Thoracic aorta (tissue), 2 donors: ENCODE measurements at places on chromosomes 16 and 17. TPM values are rescaled to one million over a fixed set of nuclear protein-coding genes. Genes with fewer than 3 reads are reported as not detected.

- no peak for DNase-seq
These were observed 95.9 kb downstream of the ABCC1 start for GRCh38 chr16:16045296-16045695.

GRCh38 chr16:535446-536405 is 8.2 kb downstream of the CAPN15 start:
- DNase-seq, result no peak

DNA sequence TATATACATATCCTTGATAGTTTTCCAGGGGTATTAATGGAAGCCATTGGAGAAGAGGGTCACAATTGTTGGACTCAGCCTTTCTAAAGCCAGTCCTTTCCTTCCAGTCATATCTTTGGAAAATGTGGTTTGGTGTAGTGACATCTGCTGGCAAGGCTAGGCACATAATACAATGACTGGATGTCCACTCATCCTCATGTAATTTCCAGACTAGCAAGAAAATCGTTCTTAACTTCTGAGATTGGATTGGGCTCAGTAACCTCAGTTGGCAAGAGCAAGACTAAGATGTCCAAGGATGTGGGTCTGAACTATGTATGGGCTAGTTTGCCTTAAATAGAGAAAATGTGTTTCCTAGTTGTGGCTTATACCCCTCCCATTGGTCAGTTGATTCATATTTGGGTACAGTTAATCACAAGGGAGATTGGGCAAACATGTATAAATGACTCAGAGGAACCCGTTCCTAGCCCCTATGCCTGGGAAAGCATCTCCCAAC is 8.7 kb upstream of the KAT7 start:
- DNase-seq, result no peak

DNA sequence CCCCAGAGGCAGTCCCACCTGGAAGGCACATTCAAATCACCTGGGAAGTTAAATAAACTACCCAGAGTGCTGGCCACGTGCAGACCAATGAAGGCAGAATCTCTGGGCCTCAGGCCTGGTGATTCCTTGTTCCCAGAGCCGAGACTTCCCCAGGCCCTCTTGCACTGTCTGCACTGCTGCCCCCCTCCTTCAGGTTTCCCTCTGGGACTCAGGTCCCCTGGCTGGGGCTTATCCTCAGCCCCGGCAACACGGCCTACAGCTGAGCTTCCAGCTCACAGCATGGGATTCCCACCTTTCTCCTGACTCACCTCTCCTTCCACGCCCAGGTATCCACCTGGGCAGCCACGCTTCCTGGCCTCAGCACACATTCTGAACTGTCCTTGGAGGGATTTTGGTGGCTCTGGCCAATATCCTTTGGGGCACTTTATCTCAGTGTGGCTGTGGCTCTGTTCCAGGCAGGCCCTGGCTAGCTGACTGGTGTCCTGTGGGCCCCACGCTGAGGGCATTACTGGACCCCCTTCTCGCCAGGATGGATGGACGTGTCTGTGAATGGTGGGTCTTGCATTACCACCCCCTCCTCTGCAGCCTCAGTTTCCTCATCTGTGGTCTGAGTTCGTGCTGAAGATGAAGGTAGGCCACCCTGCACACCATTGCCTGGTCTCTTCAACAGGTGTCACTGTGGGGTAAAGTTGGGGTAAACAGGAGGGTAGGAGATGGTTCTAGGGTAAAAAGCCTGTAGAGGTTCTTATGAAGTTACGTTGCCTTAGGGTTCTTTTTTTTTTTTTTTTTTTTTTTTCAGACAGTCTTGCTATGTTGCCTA is 165.7 kb downstream of the IRF8 start:
- no peak for DNase-seq

DNA sequence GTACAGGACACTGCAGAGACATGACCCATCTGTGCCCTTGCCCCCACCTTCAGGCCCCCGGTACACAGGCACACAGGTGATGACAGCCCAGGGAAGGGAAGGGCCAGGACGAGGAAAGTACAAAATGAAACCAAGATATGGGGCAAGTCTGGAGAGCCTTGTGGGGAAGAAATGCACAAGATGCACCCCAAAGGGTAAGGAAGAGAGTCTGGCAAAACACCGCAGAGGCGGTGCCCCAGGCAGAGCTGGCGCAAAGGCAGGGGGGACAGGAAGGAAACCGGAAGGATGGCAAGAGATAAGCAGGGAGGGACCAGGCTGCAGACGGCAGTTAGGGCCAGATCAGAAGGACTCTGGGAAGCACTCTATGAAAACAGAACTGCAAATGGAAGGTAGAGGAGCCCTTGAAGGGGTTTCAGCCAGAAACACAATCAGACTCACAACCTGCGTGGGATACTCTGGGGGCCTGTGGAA is 81.4 kb downstream of the SLC39A11 start:
- no peak for DNase-seq

DNA sequence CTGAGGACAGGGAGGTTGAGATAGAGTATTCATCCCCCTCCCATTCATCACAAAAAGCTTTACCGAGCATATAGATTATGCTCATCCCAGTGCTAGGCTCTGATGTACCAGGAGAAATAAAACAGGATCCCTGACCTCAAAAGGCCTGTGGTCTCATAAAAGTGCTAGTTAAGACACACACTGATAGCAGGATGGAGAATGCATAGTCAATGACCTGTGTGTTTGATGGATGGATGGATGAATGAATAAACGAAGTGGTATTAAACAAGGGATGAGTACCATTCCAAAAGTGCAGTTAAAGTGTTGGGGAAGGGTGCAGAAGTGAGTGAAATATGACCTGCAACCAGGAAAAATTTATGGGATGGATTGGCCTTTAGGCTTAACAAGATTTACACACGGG is 133.9 kb upstream of the NUDT7 start:
- DNase-seq, result no peak

DNA sequence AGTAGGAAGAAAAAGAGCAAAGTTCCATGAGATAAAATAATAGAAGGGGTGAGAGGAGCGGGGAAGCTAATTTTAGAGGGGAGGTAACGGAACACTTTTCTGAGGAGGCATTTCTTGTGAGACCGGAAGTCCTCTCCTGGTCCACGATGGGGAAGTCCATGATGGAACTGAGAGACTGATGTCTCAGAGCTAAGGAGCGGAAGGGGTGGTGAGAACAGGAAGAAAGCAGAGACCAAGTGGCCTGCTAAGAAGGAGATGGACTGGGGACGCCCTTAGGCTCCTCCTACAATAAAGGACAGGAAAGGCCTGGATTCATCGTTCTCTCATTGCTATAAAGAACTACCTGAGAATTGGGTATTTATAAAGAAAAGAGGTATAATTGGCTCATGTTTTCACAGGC is 59.4 kb downstream of the ADAMTS18 start:
- DNase-seq, result no peak

DNA sequence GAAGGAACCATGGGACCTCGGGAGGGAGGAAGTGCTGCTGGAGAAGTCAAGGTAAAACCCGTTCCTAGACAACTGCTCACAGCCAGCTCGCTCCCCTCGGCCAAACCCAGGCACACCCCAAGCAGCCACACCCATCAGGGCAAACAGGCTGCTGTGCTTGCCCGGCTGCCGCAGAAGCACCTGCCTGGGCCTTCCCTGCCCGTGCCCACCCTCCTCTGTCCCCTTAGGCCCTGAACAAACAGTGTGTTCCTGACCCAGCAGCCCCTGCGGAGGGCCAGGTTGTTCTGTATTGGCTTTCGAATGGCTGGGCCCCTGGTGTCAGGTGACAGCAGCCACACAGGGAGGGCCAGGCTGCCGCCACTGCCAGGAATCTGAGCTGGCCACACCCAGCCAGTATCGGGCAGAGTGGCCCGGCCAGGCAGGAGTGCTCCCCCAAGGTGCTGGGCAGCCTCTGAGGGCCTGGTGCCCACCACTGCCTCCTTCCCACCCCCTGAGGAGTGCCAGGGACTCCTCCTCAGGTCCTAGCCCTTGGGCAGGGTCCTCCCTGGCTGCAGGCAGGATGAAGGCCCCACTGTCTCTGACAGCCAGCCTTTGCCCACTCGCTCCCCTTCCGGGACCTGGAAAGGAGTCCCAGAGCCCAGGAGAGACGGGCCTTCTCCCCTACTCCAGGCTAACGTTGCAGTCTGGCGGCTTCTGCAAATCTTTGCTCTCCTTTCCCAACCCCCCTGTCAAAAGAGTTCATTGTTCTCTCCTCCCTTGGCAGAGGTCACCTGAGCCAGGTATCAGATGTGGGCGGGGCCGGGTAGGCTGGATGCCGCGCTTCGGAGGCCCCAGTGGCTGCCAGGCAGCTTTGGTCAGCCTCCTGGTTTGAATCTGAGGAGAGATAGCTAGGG is 24.0 kb downstream of the LLGL2 start:
- no peak for DNase-seq

DNA sequence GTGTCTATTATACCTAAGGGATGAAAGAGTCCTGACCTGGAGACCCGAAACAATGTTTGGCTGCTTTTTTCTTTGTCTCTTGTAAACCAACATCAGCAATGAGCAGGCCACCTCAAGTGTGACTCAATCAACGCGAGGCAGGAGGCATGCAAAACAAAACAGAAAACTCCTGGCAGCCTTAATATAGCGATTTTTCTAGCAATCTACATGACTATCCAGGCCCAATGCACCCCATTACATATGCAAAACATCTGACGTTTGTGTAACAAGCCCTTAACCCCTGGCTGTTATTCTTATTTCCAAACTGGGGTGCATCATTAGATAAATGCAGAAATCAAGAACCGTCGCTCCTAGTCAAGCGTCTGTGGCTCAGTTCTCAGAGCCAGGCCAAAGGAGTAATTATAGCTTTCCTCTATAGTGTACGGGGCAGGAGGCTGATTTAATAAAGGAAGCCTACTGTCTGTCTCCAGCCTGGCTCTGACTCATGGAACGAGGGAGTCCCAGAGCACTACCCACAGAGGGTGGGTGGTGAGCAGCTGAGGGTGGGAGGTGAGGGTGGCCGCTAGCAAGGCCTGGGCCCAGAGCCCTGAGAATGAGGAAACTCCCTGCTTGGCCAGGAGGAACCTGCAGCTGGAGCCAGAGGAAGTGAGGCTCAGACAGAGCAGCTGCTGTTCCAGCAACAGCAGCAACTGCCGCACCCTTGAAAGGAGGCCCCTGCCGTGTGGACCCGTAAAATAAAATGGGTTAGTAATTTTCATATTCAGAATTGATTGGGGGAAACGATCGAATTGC is 43.9 kb downstream of the CHD9 start:
- DNase-seq, result peak; percentile 62

DNA sequence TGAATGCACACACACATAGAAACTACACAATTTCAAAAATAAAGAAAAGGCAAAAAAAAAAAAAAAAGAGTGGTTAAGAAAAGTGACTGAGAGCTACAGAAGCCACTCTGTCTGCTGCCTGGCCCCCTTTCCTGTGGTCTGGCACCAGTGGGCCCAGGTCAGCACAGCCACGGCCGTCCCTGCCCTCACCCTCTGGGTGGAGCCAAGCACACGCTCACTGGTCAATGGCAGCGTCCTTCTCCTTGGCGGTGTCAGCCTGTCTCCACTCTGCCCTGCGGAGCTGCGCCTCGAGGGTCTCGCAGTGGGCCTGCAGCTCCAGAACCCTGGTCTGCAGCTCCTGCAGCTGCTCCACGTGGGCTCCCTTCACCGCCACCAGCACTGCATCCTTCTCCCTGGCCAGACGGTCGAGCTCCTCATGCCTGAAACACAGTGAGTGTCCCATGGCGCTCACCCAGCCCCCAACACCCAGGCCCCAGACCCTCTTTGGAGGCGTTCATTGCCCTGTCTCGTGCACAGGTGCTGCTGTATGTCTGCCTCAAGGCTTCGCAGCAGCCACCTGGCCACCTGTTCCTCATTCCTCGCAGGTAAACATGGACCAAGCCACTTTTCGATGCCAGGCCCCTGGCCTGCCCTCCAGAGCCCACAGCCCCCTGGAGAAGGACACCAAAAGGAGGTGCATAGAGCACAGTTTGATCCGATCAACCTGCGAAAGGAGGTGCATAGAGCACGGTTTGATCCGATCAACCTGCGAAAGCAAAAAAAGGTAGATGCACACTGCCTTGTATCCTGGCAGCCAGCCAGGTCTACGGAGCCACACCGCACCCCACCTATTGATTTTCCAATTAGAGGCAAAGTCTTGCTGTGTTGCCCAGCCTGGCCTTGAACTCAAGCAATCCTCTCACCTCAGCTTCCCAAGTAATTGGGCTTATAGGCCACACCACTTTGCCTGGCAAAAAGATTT is 24.4 kb downstream of the CCDC57 start:
- no peak for DNase-seq

- no peak for DNase-seq
These were observed 51.3 kb upstream of the TAC4 start for GRCh38 chr17:49899191-49899485.

DNA sequence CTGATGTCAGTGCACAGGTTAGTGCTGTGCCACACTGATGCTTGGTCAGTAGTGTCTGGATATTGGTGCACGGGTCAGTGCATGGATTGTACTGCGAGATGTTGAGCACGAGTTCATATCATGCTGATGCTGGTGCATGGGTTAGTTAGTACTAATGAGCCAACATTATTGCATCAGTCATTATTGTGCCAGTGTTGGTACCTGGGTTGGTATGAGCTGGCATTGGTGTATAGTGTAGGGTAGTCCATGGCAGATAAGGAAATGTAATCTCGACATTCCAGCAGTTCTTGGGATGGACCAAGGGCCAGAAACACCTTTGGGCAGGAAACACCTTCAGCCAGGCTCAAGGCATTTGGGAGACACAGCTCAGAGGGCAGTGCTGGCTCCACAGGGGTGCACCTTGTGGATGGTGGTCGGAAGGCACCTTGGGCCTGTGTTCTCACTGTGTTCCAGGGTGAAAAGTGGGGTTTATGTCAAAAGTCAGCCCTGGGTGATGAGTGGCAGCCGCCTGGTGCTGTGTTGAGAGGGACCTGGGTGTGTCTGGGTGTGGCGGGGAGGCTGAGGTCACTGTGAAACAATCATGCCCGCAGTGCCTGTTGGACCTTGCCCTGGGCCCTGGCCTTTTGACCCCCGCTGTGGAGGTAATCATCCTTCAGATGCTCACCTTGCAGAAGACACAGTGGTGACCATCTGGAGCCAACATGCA is 100.7 kb upstream of the ZNF469 start:
- DNase-seq, result no peak

GRCh38 chr16:74747-75334 is 2.4 kb upstream of the RHBDF1 start:
- DNase-seq, result no peak

DNA sequence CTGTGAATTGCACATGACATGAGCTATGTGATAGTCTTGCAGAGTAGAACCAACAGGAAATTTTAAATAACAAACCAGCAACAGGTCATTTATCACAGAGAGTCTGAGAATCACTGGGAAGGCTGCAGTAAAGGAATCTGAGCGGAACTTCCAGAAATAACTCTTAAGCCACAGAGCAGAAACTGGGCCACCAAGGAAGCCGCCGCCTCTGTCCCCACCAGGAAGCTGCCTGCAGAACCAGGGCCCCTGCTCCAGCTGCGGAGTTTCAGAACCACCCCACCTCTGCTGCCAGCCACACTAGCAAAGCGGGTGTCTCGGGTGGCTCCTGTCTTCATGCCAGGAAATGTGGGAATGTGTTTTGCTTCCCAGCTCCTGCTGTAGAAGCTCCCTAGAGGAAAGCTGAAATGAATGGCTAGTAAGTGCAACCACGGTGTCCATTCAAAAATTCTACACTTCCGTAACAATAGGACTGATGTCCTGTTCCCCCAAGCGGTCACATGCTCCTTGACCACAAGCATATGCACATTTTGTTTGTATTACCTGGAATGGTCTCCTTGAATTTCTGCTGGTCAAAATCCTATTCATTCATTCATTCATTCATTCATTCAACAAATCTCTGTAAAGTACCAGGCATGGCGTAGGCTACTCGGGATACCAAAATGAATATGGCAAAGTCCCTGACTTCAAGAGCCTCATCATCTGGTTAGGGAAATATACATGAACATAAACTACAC is 7.7 kb upstream of the ITPRIPL2 start:
- DNase-seq, result no peak

The CRHR1 gene
- not detected for total RNA-seq

The SLC7A5 gene
- 2.7 TPM for total RNA-seq

The SETD6 gene
- total RNA-seq, result 19.2 TPM

The DUSP14 gene
- total RNA-seq, result 18.1 TPM

The CACNG1 gene
- total RNA-seq, result not detected

The SCARF1 gene
- total RNA-seq, result 17.6 TPM

The EMP2 gene
- 84.7 TPM for total RNA-seq
